Sigmoid colon (tissue), 7 donors: ENCODE measurements at places on chromosomes 2 and 18. TPM values are rescaled to one million over a fixed set of nuclear protein-coding genes. Genes with fewer than 3 reads are reported as not detected.

Gene TMEM37
- total RNA-seq, result 4.1 TPM

Gene SCYGR4
- total RNA-seq, result not detected

Gene SNORC
- total RNA-seq, result 1.2 TPM

Gene ANKRD29
- 6.1 TPM for total RNA-seq

Gene TFPI
- total RNA-seq, result 51.0 TPM

Gene PLCL1
- total RNA-seq, result 16.8 TPM

Gene HPCAL1
- 27.7 TPM for total RNA-seq

Gene TIGD1
- total RNA-seq, result 4.2 TPM

Gene IL36G
- not detected for total RNA-seq

Gene INHA
- total RNA-seq, result not detected

Gene DUSP11
- 12.9 TPM for total RNA-seq

Gene CYP20A1
- 22.7 TPM for total RNA-seq

Gene RAB6D
- total RNA-seq, result not detected

Gene FRZB
- total RNA-seq, result 7.9 TPM

Gene CAPN14
- total RNA-seq, result not detected

Gene LMAN1
- total RNA-seq, result 65.2 TPM

Gene ANKRD30B
- total RNA-seq, result not detected

Gene IL1RL1
- total RNA-seq, result 8.0 TPM

Gene CTNNA2
- 3.8 TPM for total RNA-seq

Gene GAD1
- not detected for total RNA-seq

Gene CCDC141
- 4.5 TPM for total RNA-seq

Gene GALM
- 17.8 TPM for total RNA-seq

Gene GAREM2
- 4.4 TPM for total RNA-seq

Gene FER1L5
- total RNA-seq, result under 0.01 TPM

Gene NFU1
- total RNA-seq, result 69.2 TPM

Gene KIF5C
- 11.1 TPM for total RNA-seq

Gene BCL2L11
- total RNA-seq, result 29.9 TPM

Gene NXPH2
- 1.1 TPM for total RNA-seq

Gene PPP1R1C
- total RNA-seq, result not detected

Gene PARD3B
- 64.0 TPM for total RNA-seq

Gene CTDSP1
- total RNA-seq, result 78.9 TPM

Gene MAP2
- total RNA-seq, result 11.9 TPM

Gene SCN3A
- total RNA-seq, result 2.1 TPM

Gene AGXT
- total RNA-seq, result not detected

Gene MC2R
- not detected for total RNA-seq

Gene MGAT5
- 42.4 TPM for total RNA-seq

Gene CHRND
- not detected for total RNA-seq

Gene TUBA3E
- total RNA-seq, result not detected

Gene TTN
- 20.2 TPM for total RNA-seq

Gene TM4SF20
- total RNA-seq, result not detected

Gene CHST10
- 13.3 TPM for total RNA-seq

Gene MOGAT1
- not detected for total RNA-seq

Gene YIPF4
- 14.1 TPM for total RNA-seq

Gene SLC16A14
- 0.68 TPM for total RNA-seq

Gene SRD5A2
- total RNA-seq, result not detected

Gene RNU2-63P
- total RNA-seq, result not detected

Gene NFATC1
- 10.7 TPM for total RNA-seq

Gene EMX1
- not detected for total RNA-seq

Gene KCNF1
- 1.4 TPM for total RNA-seq

Gene ATP6V1B1
- not detected for total RNA-seq

Gene EGR4
- not detected for total RNA-seq

Gene TMEM198
- 1.7 TPM for total RNA-seq

Gene TMEM169
- total RNA-seq, result 1.4 TPM

Gene ALK
- 1.2 TPM for total RNA-seq

Gene SLC9A2
- not detected for total RNA-seq

Gene CNGA3
- 5.8 TPM for total RNA-seq

Gene LIMS4
- total RNA-seq, result 5.5 TPM

Gene ACTG2
- total RNA-seq, result 3,612 TPM

Gene INPP4A
- 49.9 TPM for total RNA-seq
